ENCODE measurements at places on chromosomes 3 and 15. TPM values are rescaled to one million over a fixed set of nuclear protein-coding genes. Genes with fewer than 3 reads are reported as not detected.

- DNase-seq: no peak
Measured at GRCh38 chr3:44923632-44924456, 49.4 kb downstream of the TGM4 start.

DNA sequence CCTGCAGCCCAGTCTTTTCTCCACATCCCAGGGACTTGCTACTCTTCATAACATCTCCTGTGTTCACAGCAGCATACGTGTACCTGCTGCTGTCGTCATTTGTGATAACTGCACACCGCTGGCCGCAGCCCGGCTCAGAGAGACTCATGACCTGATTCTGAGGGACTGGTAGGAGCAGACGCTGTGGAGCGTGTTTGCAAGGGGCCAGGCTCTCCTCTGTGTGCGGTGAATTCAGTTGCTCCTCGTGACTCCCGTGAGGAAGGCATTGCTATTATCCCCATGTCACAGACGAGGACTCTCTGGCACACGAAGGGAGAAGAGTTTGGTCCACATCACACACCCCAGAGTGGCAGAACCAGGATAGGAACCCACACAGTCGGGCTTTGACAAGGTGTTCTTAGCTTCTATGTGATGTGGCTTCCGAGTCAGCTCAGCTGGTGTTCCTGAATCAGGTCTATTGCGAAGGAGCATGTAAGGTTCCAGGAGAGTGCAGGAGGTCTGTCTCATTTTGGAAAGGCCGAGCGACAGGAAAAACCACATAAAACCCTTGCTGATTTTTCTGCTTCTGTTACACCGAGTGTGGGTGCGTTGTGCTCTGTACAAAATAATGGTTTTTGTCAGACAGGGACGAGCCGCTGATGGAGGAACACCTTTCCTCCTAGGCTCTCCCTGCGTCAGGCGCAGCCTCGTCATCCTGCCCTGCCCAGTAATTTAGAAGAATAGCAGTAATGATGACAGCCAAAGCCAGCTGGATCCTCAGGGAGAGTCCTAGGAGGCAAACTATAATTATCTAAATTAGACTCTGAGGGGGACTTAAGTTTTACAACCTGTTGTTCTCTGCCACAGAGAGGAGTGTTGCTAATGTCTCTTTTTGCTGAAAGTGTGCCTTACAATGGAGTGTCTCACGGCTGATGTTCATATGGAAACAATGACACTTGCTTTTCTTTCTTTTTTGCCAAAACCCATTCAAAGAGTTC lies 157.5 kb upstream of the RGMA start:
- no peak for DNase-seq

- no peak for DNase-seq
Measured at GRCh38 chr3:174068035-174068434, 670.5 kb downstream of the NLGN1 start.

Gene EIF1B
- total RNA-seq: 49.2 TPM

DNA sequence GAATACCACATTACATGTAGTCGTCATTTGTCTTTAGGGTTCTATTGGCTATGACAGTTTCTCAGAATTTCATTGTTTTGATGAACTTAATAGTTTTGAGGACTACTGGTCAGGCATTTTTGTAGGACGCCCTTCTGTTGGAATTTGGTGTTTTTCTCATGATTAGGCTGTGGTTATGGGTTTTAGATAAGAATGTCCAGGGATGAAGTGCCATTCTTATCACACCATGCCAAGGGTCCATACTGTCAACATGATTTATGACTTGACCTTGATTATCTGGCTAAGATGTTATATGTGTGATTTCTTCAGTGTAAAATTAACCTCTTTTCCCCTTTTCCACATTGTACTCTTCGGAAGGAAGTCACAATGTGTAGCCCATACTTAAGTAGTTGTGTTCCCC lies 135.3 kb downstream of the DIPK2A start:
- DNase-seq: no peak

- no peak for DNase-seq
Measured at GRCh38 chr3:126998320-126998719, 15.4 kb downstream of the PLXNA1 start.

DNA sequence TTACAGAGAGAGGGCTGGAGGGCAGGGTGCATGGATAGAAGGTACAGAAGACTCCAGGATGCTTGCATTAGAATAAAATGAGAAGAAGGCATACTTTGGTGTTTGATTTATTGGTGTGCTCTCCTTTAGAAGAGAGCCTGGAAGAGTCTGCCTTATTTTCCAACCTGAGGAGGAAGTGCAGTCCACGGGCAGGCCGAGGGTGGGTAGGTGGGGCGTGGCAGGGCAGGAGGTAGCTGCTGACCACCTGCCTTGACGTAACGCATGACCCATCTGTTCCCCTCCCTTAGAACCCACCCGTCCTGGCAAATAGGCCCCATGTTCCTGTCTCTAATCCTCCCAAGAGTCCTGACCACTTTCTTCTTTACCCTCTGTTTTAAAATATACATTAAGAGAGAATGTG lies 222.3 kb upstream of the LYSMD4 start:
- no peak for DNase-seq

GRCh38 chr15:67070892-67071664 lies 5.7 kb downstream of the SMAD3 start:
- no peak for DNase-seq

- DNase-seq: no peak
Measured at GRCh38 chr15:100920516-100921135, 1.5 kb downstream of the LRRK1 start.

GRCh38 chr15:72840114-72840513 lies 56.6 kb upstream of the ADPGK start:
- no peak for DNase-seq

DNA sequence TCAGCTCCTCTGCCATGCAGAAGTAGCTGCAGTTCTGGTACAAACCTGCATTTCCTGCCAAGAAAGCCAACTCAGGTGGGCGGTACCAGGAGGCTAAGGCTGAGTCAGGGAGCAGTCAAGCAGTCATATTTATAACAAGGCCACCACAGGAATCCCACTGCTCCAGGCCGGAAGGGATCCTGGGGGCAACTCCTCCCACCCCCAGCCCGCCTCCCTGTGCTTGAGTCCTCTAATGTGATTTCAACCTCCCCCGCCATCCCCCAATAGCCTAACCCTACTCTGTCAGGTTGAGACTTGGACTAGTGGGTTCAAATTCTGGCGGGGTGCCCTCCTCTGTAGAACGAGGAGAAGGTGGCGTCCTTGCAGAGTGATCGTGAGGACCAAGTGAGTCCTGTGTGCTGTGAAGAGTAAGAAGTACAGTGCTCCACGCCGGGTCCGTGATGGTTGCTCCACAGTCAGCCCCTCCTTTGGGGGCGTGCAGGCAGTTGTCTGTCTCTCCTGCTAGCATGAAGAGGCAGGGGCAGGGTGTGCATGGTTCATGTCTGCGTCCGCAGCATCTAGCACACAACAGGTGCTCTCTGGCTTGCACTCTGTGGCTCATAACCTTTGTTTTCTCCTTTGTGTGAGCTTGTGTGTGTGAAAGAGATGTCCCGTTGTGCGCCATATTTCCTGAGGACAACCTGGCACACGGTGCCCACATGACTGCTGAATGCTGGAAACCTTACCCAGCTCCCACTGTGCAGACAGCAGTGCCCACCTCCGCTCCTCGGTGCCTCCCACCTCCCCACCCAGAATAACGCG lies 78.3 kb downstream of the SMAD6 start:
- peak; percentile 59 for DNase-seq

DNA sequence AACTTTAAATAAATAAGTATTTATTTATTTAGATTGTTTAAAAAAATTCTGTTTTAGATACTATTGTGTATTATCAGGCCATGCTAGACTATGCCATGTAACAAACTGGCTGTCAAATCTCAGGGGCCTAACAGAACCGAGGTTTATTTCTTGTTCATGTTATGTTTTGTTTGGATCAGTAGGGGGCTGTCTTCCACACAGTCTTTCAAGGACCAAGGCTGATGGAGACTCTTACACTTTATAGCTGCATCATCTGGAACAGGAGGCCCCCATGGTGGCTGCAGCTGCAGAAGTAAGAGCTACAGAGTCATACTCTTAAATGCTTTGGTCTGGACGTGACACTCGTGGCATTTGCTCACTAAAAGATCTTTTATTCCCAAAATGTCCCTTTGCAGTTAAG lies 33.0 kb upstream of the ARL14 start:
- DNase-seq: no peak

Gene SLC30A4
- 14.5 TPM for total RNA-seq

- DNase-seq: no peak
Measured at GRCh38 chr3:188191460-188191859, 37.5 kb downstream of the LPP start.

GRCh38 chr3:17915341-17915740 lies 172.9 kb upstream of the TBC1D5 start:
- DNase-seq: no peak

- no peak for DNase-seq
Measured at GRCh38 chr3:156659260-156659659, 15.1 kb upstream of the TIPARP start.

GRCh38 chr3:116939091-116939490 lies 229.5 kb downstream of the TUSC7 start:
- DNase-seq: peak; percentile 37

Gene SMCO1
- not detected for total RNA-seq

Gene SLC28A1
- total RNA-seq: not detected

- no peak for DNase-seq
Measured at GRCh38 chr3:186668426-186668825, 2.6 kb downstream of the HRG start.

Gene HDC
- total RNA-seq: 0.40 TPM

Gene FBLN2
- 20.7 TPM for total RNA-seq

DNA sequence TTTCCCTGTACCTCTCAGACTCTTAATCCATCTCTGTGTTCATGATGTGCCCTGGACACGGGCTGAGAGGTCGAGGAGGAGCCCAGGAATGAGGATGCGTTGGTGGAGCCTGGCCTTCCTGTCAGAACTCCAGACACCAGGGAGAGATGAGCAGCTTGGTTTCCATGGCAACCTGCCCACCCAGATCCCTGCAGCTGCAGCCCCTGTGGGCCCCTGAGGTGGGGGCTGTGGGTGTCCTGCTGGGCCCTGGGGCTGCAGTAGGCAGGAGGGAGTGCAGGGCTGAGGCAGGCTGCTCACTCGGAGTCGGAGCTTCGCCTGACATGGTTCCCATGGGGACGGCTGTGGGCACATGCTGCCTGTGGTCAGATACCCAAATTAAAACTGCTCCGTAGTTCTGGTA lies 7.7 kb upstream of the SCN10A start:
- DNase-seq: no peak

Gene COLQ
- total RNA-seq: 1.3 TPM

DNA sequence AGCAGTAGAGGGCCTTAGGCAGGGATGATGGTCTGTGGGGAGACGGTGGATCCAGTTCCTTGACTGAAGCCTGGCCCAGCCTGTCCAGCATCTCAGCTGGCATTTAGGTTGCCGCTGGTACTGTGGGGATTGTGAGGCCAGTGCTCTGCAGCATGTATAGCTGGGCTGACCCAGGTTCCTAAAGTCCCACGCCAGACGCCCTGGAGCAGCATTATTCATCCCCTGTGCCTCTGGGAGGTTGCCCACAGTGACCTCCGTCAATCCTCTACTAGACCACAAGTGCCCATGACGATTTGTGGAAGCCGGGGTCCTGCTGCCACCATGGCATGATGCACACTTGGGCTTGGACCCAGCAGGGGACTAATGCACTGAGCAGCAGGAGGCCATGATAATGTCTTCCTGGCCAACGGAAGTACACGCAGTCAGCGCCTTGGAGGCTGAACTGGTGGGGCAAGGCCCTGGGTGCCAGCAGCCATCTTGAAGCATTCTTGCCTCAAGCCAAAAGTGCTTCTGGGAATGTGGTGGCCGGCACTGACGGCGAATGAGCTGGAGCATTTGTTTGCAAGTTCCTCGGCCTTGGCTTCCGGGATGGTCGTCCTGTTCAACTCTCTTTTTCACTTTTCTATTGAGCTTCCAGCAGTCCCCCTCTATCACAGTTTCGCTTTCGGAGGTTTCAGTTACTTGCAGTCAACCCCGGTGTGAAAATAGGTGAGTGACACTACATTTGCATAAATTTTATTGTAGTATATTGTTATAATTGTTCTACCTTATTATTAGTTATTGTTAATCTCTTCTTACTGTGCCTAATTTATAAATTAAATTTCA lies 949.4 kb downstream of the ROBO1 start:
- DNase-seq: no peak

- no peak for DNase-seq
Measured at GRCh38 chr15:68368731-68369435, 63.1 kb downstream of the ITGA11 start.

GRCh38 chr15:95303713-95304112 lies 1026.8 kb upstream of the NR2F2 start:
- no peak for DNase-seq

DNA sequence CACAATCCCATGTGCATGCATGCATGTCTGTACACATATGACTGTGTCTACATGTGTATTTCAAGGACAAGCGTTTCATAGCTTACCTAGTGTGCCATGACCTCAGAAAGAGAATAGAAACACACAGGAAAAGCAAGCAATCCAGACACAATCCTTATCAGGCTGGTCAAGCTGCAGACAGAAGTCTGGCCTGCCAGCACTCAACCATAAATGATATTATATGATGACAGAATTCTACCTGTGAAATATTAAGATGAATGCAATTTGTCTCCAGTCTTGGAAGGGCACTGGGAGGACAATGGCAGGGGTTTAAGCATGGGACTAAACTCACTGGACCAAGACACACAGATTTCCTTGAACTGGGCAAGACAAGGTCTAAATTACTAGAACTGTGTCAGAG lies 50.9 kb upstream of the ARL6 start:
- DNase-seq: no peak

- DNase-seq: peak; percentile 56
Measured at GRCh38 chr3:53162672-53163443, 1.8 kb downstream of the PRKCD start.

DNA sequence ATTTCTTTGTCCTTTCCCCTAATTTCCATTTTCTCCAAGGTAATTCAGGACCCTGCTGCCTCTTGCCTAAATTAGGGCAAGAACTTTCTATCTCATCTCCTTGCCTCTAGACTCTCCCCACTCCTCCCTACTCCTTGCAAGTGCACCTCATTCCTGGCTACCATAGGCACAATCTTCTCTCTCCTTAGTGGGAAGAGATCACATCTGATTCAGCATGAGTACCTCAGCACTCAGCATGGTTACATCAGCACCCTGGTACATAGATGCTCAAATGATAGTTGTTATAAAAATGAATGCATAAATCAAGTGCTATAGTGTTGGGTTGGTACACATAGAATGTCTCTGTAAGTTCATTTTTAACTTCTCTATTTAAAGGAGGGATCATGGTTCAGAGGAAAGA lies 313.4 kb upstream of the RASGRP1 start:
- no peak for DNase-seq

Gene PSMA4
- total RNA-seq: 157 TPM

GRCh38 chr3:37103103-37103808 lies 71.1 kb downstream of the LRRFIP2 start:
- no peak for DNase-seq

Gene SLC2A2
- total RNA-seq: not detected

- DNase-seq: no peak
Measured at GRCh38 chr3:9204253-9204992, 45.0 kb downstream of the SRGAP3 start.

DNA sequence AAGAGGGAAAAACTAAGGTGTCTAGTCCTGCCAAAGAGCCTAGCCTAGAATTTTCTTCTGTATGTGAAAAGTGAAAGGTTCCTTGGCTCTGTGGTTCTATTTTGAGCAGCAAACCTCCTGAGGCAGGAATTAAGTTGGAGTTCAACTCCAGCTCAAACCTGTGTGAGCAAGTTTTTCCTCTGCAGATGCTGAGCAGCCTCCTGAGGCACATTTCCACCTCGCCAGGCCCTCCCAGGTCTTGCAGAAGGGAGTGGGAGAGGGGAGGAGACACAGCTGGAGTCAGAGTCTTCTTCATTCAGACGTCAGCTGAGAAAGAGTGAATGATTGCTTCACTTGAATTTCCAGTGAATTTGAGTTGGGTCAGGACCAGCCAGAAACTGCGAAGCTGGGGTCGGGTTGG lies 69.5 kb upstream of the ETV5 start:
- DNase-seq: no peak

Gene DOCK3
- 0.34 TPM for total RNA-seq

Gene PAK6
- 2.5 TPM for total RNA-seq
